ENCODE measurements at places on chromosomes 1 and 21. TPM values are rescaled to one million over a fixed set of nuclear protein-coding genes. Genes with fewer than 3 reads are reported as not detected.

DNA sequence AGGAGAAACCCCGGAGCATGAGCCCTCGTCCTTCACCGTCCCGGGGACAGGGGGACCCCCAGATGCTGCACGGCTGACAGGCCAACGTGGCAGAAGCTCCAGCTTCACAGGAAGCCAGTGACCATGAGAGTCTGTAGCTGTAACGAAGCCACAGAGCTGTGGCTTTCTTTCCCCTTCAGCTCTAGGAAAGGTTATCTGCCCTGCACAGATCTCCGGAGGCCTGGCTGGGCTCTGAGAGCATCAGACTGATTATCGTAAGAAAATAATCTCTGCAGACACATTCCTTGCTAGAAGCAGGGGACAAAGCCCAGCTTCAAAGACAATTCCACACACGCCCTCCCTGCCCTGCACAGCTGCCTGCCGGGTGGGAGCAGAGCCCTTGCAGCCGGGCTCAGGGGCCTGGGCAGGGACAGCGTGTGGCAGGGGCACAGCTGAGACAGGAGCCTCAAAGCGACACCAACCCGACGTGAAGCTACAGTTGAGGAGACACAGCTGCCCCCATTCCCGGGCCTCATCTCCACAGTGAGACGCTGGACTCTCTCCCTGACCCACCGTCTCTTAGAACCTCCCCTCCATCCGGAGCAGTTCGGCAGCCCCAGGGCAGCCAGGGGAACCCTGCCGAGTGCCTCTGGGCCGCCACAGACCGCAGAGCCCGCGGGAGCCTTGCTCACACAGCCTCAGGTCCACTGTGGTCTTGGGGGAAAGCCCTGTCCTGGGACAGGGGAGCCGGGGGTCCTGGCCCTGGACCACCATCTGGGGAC is 30.6 kb downstream of the POFUT2 start:
- DNase-seq: peak; percentile 27

The FAM78B gene
- not detected for total RNA-seq

The BMP8B gene
- not detected for total RNA-seq

- DNase-seq: no peak
Measured at GRCh38 chr1:41328001-41328615, 33.1 kb upstream of the FOXO6 start.

- no peak for DNase-seq
Measured at GRCh38 chr1:77188770-77189169, 30.5 kb downstream of the PIGK start.

DNA sequence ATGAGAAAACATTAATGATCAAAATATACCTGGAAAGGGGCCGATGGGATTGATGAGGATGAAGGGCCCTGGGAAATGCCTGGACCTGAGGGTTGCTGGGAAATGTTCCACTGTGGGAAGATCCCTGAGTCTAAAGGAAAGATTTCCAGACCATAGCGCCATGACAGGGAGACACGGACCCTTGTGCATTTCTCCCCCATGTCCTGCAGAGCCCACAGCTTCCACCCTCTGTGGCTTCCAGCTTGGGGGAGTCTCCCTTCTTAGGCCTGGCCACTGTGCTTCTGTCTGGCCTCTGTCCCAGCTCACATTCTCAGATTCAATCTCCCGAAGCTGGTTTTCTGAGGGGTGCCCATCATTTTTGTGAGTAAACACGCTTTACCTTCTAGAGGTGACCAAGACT is 1.0 kb upstream of the PRAMEF12 start:
- no peak for DNase-seq

- DNase-seq: no peak
Measured at GRCh38 chr21:42357307-42357706, 6.5 kb upstream of the TFF2 start.

DNA sequence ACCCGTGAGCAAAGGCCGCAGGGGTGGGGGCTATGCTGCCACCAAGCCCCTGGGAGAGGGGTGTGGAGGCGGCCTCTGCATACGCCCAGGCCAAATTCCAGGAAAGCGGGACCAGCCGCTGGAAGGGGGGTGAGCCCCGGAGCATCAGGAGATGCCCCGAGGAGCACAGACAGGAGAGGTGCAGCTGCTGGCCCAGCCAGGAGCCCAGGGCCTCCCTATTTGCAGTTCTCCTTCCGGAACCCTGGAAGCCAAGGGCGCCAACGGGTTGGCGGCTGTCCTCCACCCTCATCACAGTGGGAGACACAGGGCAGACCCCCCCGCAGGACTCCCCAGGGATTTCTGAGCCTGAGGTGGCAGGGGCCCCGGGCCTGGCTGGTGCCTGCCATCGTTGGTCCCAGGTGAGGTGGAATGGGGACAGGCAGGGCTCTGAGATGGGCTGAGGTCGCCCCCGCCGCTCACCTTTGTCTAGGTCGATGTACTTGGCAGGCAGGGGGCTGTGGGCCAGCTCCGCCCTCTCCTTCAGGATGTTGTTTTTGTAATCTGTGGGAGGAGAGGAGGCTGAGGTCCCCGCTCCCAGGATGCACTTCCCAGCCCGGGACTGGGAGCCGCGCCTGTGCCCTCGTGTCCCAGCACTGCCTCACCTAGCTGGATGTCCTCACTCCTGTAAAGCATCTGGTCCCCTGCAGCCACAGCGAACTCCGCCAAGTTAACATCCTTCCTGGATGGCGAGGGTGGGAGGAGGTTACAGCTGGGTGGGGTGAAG is 4.4 kb upstream of the DVL1 start:
- no peak for DNase-seq

- DNase-seq: no peak
Measured at GRCh38 chr1:198678901-198679329, 40.1 kb downstream of the PTPRC start.

DNA sequence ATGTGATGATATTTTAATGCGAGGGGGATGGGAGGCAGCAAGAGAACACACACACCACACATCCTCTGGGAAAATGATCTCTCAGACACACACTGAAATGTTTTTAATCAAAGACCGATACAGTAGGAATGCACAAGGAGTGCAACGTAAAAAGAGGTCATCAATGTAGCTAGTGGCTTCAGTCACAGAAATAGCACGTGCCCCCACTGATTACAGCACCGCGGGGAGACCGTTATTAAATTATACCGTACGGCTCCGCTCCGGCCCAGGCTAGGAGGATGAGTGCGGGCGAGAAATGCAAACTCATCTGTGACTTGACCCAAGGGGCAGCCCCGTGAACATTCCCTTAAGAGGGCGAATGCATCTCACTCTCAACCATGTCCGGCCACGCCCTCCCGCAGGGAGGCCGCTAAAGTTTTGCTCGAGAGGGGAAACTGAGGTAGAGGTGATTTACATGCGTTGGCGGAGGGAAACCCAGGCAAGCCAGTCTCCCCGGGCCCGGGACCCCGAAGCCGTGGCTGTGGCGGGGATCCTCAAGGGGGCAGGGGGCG is 552 bp downstream of the UBR4 start:
- DNase-seq: peak; percentile 81

The PLA2G2D gene
- total RNA-seq: not detected

DNA sequence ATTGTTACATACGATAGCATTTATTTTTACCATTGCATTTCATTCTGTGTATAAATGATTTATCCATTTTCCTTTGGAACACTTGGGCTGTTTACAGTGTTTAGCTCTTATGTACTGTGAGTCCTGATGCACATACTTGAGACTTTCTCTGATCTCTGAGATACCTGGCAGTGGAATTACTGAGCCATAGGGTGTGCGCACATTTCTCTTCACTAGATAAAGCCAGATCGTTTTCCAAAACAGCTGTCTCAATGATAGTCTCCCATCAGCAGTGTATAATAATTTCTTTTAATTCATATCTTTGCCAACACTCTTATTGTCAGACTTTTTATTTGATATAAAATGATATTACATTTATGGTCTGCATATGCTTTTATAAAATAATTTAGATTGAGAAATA is 66.2 kb downstream of the VPS13D start:
- DNase-seq: no peak

DNA sequence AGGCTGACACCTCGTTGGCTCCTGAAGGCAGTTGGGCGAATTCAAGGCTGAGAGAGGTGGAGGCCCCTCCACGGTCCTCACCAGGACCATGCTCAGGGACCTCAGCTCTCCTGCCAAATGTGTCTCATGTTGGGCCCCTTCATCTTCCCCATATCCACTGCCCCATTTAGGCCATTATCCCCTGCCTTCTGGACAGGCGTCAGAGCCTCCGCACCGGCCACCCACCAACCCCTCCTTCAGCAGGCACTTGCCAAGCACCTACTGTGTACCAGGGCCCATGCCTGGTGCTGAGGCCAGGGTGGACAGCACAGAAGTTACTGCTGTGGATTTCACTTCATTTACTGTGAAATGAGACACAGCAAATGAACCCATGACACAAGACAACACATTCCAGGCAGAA is 325.8 kb downstream of the MATN1 start:
- no peak for DNase-seq

The KRTAP21-2 gene
- not detected for total RNA-seq

DNA sequence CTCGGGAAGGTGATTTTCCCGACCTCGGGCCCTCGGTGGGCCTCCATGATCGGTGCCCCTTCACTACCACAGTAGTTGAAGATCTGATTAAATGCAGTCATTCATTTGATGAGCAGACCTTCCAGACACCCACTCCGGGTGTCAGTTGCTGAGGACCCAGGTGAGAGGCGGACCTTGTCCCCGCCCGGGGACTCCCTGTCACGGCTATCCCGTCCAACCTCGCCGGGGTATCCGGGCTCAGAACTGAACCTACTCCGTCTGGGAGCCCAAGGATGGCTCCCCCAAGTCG is 22.6 kb downstream of the RNU1-3 start:
- DNase-seq: no peak

DNA sequence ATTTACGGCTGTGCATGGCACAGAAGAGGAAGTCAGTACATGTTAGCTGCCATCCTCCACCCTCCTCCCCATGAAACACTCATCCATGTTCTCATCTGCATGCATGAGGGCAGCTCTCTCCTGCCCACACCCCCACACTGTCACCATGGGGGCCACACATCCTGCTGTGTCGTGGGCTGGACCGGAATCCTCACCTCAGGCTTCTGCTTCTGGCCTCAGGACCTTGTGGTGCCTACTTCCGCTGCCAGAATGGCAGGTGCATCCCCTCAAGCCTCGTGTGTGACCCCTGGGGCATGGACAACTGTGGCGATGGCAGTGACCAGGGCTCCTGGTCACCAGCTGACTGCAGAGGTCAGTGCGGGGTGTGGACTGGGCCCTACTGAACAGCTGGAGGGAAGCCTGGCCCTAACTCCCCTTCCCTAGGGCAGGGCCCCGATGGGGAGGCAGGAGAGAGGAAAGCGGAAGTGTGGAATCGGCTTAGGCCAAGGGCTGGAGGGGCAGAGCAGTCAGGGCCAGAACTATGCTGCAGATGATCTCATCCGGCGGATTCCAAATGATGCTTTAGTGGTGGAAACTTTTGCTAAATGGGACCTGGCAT is 3.8 kb downstream of the LDLRAD2 start:
- DNase-seq: no peak

The CHRNB2 gene
- total RNA-seq: not detected

The OLIG2 gene
- total RNA-seq: not detected

GRCh38 chr21:36804874-36805611 is 106.1 kb downstream of the SIM2 start:
- DNase-seq: no peak

The ENAH gene
- 135 TPM for total RNA-seq

DNA sequence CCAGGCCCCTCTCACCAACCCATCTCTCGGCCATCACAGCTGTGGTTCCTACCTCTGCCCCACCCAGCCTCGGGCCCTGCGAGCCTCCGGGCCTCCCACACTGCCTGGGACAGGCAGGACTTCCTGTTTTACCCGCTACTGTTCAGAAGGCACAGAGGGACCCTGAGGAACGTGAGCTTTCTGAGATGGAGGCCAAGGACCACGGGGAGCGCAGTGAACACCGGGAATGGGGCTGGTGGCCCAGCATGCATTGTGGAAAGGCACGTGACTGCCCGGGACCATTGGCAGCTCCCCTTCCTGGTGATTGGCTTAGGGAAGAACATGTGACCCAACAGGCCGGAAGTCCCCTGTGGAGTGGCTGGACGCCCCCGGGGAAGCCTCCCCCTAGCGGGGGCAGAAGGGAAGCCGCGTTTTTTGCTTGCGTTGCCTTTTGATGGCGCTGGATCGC is 7.0 kb downstream of the S100B start:
- DNase-seq: no peak

The TMIGD3 gene
- 0.43 TPM for total RNA-seq

The SCCPDH gene
- 47.4 TPM for total RNA-seq

- DNase-seq: peak; percentile 96
Measured at GRCh38 chr1:58784758-58785441, 1.1 kb upstream of the JUN start.

DNA sequence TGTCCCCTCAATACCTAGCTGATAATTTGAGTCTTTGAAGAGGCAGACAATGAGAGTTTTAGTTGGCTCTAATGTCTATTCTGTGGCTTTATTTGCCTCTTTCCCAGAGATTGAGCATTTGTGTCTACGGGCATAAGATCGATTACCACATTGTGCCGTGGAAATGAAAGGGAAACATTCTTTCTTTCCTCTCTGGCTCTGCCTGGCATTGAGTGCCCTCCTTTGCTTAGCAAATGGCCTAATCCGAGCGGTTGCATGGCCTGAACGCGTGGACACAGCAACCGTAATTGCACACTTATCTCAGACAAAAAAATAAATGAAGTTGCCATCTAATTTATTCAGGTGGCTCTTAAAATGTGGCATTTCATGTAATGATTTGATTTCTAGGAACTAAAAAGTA is 247.9 kb downstream of the ADGRL2 start:
- no peak for DNase-seq

The TMOD4 gene
- not detected for total RNA-seq

GRCh38 chr1:108600504-108600903 is 40.6 kb downstream of the EEIG2 start:
- DNase-seq: no peak

The CD53 gene
- not detected for total RNA-seq

The CLIC6 gene
- total RNA-seq: under 0.01 TPM

DNA sequence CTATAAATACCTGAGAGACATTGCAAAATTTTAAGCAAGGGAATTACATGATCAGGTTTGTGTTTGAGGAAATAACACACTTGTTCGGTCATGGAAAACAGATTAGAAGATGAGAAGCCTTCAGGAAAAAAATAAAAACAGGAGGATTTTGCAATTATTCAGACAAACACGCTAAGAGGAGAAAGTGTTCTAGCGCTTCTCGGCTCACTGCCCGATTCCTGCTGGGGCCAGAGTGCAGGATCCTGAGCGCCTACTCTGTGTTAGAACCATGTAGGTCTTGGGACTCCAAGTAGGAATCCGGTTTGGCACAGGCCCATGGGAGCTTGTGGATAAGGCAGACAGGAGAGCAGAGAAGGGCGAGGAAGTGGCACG is 8.1 kb upstream of the PRELP start:
- DNase-seq: peak; percentile 32

Data from fibroblast of villous mesenchyme (primary cell).